ENCODE measurements at places on chromosomes 1 and 21.

DNA sequence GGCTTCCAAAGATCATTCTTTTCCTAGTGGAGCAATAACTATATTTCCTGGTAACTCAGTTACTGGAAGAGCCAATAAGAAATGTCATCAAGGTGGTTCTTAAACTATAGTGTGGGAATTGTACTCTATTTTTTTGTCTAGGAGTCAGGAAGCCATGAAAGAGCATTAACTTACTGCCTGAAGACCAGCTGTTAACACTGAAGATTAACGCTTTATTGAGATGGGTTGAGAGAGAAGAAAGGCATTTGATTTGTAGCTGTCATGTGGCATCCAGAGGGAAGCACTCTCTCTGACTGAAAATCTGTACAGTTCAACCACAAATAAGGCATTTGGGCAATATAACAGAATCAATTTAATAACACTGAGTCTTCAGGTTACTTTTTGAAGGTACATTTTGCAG lies 76.0 kb downstream of the DNM3 start:
- DNase-seq, result no peak

DNA sequence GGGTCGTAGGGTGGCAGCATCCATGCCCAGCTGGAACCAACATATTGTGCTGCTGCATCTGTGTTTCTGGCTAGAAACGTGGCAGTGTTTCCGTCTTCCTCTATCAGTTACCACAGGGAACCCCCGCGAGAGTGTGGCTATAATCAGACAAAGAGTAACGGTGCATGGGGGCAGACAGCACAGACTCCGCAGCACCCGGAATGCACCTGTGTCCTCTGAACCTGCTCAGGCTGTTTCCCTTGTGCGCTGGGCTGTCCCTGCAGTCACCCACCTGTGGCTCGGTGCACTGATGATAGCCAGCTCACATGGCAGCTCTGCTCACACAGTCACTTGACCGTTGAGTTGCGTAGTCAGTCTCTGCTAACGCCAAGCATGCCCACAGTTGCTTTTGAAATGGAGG lies 11.4 kb upstream of the PCBP3 start:
- no peak for DNase-seq

GRCh38 chr1:212413902-212414327 lies 771 bp downstream of the PACC1 start:
- no peak for DNase-seq

- no peak for DNase-seq
Measured at GRCh38 chr1:33221385-33221758, 34.9 kb upstream of the ZNF362 start.

DNA sequence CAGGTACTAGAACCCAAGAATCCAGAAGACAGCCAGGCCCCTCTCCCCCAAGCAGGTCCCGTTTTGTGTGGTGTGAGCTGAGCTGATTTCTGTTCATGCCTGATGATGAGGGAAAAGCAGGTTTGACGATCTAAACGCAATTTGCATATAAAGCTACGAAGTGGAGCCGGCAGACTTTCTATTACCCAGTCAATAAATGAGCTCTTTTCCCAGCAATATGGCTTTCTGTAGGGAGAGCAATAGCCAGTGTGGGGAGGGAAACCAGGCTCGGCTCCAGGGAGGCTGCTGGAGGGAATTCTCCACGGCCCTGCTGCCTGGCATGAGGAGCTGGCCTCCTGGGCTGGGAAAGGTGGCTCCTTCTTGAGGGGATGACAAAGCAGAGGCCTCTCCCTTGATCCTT lies 140.7 kb upstream of the AJAP1 start:
- DNase-seq, result no peak

- DNase-seq, result no peak
Measured at GRCh38 chr21:19523746-19524145, 1120.2 kb upstream of the TMPRSS15 start.

- DNase-seq, result no peak
Measured at GRCh38 chr1:162906485-162906884, 45.5 kb upstream of the CCDC190 start.

GRCh38 chr1:36414384-36414783 lies 16.7 kb upstream of the LSM10 start:
- DNase-seq, result no peak

DNA sequence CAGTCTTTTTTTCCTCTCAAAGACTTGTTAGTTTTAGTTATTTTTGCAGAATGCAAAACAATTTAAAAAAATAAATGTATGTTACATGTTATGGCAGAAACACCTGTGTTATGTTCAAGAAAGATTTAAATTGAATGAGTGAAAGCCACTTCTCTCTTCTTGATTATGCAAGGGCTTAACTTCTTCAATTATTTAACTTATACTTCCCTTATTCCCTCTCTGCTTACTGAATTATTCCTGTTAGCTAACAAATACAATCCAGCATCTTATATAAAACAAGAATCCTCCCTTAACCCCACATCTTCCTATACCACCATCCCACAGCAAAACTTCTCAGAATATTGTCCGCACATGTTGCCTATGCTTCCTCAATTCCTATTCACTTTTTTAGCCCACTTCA lies 10.7 kb upstream of the FCER1A start:
- no peak for DNase-seq
